Activated naive CD4-positive, alpha-beta T cell treated with anti-CD3 and anti-CD28 coated beads, Interleukin-2, amount 50 U/mL, for 72 hours (primary cell): ENCODE measurements at places on chromosomes 4 and X.

GRCh38 chr4:13640149-13640940 is 12.8 kb upstream of the BOD1L1 start:
- DNase-seq: no peak

GRCh38 chr4:149518471-149518870 is 297.2 kb downstream of the IQCM start:
- DNase-seq: no peak

- DNase-seq: no peak
Observed at GRCh38 chrX:136896121-136896914, 15.8 kb upstream of the RBMX start.

DNA sequence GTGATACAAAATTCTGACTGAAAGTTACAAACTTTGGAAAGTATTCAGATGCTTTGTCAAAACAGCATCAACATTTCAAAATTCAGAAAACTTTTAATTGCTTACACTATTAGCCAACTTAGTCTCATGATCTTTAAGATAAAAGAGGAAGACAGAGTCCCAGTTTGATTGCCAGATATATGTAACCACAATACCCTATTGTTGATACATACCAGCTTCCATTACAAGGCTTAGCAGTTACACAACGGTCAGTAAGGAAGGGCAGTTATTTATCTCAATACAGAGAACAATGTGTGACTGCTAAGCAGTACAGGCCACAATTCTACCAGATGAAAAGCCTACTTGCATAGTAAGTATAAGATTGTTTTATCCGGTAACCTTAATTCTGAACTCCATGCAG is 138.4 kb downstream of the SPANXN3 start:
- no peak for DNase-seq

DNA sequence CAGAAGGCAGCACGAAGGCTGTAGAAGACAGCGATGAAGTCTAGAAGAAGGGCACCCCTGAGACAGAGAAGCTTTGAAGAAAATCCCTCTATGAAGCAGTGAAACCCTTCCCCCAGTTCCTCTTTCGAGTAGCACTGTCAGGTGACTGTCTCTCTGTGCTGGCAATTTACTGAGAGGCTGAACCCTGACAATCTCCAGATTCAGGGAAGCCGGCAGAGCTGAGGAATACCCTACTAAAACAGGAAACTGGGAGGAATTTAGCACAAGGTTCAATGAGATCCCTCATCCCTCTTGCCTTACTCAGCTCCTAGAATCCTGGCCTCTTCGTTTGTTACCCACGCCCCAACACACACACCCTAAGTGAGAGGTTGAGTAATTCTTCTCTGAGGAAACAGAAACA is 239.7 kb upstream of the NOCT start:
- DNase-seq: no peak

- DNase-seq: no peak
Observed at GRCh38 chrX:69552512-69552911, 48.4 kb downstream of the NALF2 start.

DNA sequence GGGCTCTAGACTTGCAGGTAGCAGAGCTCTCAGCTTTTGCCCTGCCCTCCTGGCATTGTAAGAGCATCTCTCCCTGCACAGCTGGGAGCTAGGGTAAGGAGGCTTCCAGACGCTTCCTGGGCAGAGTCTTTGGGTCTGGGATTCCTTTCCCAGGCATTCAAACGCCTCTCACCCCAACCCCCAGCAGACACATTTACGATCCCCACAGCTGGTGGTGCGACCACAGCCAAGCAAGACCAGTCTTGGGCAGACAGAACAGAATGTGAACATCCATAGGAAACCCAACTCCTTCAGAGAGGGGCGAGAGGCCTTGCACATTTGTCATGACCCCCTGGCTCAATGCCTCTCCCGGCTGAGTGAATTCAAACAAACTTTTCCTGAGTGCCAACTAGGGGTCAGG is 38.1 kb upstream of the CD99L2 start:
- DNase-seq: no peak

- DNase-seq: no peak
Observed at GRCh38 chr4:48193096-48193836, 59.2 kb upstream of the TXK start.

DNA sequence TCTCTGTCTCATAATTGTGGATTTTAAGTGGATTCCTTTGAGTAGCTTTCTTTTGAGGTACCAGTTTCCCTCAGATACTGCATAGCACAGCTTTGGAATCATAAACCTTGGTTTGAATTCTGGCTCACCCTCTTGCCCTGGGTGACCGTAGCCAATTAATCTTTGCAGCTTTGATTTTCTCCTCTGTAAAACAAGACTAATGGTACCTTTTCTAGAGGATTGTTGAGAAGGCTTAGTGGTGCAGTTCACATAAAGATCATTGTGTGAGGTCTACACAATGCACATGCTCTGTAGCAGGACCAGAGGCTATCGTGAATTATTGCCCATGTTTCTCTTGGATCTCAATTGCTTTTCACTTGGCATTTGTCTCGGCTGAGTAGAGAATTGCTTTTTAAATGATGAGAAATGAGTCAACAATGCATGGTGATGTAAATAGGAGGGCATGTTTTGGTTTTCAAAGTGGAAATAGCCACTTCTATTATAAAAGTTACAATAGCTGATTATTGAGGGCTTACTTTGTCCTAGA is 47.9 kb downstream of the TMEM131L start:
- DNase-seq: no peak

GRCh38 chr4:87584222-87584908 is 24.0 kb upstream of the DSPP start:
- DNase-seq: no peak

- no peak for DNase-seq
Observed at GRCh38 chr4:121758925-121759568, 5.9 kb downstream of the SMIM43 start.

- DNase-seq: no peak
Observed at GRCh38 chr4:145935253-145936141, 3.1 kb downstream of the ZNF827 start.

- DNase-seq: no peak
Observed at GRCh38 chr4:94298725-94299252, 43.8 kb downstream of the HPGDS start.

- DNase-seq: no peak
Observed at GRCh38 chr4:176123710-176124407, 58.2 kb downstream of the WDR17 start.

GRCh38 chrX:79065696-79066095 is 78.8 kb upstream of the GPR174 start:
- DNase-seq: no peak

- DNase-seq: no peak
Observed at GRCh38 chrX:15881381-15881897, 26.8 kb upstream of the AP1S2 start.

DNA sequence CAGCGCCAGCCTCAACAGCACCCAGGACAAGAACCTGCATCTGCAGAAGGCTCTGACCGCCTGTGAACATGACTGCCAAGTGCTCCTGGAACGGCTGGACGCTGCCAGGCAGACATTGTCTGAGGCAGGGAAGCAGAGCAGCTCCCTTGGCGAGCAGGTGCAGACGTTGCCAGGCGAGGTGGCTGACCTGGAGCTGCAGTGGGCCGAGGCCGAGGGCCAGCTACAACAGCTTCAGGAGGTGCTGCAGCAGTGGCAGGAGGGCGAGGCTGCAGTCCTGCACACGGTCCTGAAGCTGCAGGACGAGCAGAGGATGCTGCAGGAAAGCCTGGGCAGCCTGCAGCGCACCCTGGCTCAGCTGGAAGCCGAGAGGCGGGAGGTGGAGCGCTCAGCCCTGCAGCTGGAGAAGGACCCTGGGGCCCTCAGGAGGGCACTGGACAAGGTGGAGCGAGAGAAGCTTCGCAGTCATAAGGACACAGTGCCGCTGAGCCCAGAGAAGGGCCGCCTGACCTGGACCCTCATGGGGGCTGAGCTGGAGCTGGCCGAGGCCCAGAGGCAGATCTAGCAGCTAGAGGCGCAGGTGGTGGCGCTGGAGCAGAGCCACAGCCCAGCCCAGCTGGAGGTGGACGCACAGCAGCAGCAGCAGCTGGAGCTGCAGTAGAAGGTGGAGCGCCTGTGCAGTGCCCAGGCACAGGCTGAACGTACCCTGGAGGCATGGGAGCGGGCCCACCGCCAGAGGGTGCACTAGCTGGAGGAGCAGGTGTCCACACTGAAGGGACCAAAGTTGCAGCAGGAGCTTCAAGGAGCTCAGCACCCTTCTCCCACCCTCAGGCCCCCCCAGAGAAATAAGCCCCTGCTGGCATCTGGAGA is 16.4 kb downstream of the SMIM10L2A start:
- DNase-seq: no peak

GRCh38 chr4:138592796-138593195 is 350.6 kb upstream of the SLC7A11 start:
- DNase-seq: no peak

- no peak for DNase-seq
Observed at GRCh38 chr4:114108869-114109268, 129.4 kb upstream of the ARSJ start.

- no peak for DNase-seq
Observed at GRCh38 chr4:40723728-40724127, 26.0 kb upstream of the NSUN7 start.

GRCh38 chrX:43676971-43677572 is 21.0 kb downstream of the MAOA start:
- DNase-seq: no peak

- no peak for DNase-seq
Observed at GRCh38 chr4:75180790-75181776, 248.2 kb downstream of the PARM1 start.

DNA sequence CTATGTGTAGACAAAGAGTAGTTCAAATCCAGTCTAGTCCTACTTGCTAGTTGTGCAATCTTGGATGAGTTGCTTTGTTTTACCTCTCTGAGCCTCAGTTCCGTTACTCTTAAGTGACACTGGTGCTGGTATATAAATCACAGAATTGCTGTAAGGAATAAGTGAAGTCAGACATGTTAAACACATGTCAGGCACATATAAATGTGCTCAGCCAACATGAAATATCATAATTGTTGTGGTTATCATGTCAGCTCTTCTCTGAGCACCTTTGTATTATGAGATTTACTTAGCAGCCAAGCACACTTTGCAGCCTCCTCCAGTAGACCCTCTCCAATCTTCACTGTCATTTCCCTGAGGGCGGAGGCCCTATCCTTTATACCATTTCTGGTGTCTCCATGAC is 87.9 kb upstream of the PAK3 start:
- DNase-seq: no peak

DNA sequence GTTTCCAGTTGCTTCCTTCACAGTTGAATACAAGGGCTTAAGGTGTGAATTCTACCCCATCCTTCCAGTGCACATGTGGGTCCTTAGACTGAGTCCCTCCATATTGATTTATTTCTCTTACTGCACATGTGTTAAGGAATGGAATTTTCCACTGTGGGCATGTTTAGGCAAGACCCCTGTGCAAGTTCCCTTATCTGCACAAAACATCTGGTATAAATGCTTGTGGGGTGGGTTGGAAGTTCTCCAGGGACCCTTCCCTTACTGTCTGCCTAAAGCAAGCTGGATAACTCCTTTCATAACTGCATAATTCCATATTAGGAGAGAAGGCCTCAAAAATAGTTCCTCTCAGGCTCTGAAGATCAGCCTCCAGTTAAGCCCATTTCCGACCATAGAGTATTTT is 570.9 kb downstream of the ADGRL3 start:
- DNase-seq: no peak

- no peak for DNase-seq
Observed at GRCh38 chr4:150679765-150680343, 97.9 kb downstream of the MAB21L2 start.

GRCh38 chrX:41100819-41101218 is 15.6 kb downstream of the USP9X start:
- no peak for DNase-seq

GRCh38 chr4:167177925-167178324 is 56.4 kb downstream of the SPOCK3 start:
- no peak for DNase-seq

DNA sequence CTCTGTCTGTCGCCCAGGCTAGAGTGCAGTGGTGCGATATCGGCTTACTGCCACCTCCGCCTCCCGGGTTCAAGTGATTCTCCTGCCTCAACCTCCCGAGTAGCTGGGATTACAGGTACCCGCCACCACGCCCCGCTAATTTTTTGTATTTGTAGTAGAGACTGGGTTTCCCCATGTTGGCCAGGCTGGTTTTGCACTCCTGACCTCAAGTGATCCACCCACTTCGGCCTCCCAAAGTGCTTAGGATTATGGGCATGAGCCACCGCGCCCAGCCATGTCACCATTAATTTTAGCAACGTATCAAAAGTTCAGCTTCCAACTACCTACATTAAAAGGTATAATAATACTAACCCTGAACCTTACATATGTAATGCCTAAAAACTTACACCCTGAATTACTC is 940 bp upstream of the UTP3 start:
- DNase-seq: no peak

DNA sequence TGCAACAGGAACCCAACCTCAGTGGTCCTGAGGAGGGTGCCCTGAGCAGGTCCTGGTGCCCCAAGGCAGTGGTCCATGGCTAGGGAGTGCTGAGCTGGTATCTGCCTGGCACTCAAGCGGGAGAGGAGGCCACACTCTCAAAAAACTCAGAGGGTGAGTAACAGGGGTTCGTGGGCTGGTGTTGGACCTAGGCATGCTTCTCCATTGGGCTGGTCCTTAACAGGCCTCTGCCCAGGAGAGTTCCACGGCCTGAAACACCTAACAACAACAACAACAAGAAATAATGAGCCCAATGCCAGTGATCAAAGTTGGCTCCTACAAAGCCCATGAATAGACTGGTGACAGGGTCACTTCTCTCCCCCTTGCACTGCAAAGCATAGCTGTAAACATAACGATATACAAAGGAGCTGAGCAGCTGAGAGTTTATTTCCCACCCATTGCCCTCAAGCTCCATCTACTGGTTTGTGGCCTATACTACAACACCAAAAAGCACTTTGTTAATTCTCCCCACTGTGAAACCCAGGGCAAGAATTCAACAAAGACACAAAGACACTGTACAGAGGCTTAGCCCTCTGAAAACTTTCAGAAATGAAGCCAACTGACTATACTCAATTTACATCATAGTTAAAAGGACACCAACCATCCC is 736.1 kb upstream of the ADGRL3 start:
- no peak for DNase-seq

- no peak for DNase-seq
Observed at GRCh38 chr4:65880594-65880993, 210.3 kb upstream of the EPHA5 start.

DNA sequence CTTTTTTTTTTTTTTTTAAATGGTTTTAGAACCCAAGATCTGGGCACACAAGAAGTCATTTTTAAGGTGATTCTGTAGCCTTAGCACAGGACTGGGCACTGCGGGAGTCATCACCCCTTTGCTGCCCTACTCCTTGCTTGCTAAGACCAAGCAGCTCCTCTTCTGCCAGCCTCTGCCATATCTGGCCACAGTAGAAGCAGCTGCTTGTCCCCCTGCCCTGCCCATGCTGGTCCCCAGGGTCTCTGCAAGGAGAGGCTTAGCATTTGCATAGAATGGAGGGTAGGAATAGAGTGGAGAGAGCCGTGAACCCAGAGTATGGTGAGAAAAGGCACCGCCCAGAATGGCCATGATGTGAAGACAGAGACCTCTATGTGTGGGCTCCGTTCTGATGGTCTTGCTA is 109.3 kb downstream of the ADRA2C start:
- DNase-seq: no peak
